ENCODE measurements at places on chromosomes 13 and 19.

GRCh38 chr13:28271056-28271840, 132.9 kb downstream of the PAN3 start:
- DNase-seq = no peak

- no peak for DNase-seq
These were observed 4.4 kb downstream of the RAB8A start for GRCh38 chr19:16116067-16116466.

DNA sequence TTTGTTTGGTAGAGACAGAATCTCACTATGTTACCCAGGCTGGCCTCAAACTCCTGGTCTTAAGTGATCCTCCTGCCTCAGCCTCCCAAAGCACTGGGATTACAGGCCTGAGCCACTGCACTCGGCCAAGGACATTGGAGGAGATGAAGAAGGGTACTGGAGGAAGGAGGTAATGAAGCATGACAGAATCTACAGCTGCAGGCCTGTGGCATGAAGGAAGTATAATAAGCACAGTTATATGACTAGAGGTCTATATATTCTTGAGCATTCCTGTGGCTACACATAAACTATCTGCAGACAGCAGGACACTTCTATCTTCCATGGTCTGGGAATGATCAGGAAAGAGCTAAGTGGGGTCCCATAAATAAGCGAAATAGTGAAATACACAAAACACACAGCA, 18.2 kb downstream of the ZNF565 start:
- DNase-seq = no peak

DNA sequence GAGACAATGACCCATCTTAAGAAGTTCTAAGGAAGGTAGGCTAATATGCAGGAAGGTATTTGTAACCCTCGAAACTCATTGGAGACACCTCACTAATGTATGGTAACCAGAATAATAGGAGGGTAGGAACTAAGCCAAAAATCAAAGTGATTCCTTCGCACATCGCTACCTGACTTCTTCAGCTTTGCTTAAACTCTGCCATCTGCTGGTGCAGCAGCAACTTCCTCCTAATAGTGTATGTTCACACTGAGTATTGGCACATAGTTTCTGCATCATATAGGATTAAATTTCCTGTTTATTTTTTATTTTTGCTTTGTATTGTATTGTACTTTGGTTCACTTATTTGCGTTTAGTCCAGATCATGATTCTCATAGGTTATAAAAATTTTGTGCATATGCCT, 676.2 kb downstream of the GPC5 start:
- DNase-seq = peak; percentile 2

GRCh38 chr19:44891016-44891882, at the start of gene TOMM40:
TSS of gene TOMM40 (plus strand) at chr19:44891254. CDS start at chr19:44891416, 162 bp downstream.
- DNase-seq = peak; percentile 31

DNA sequence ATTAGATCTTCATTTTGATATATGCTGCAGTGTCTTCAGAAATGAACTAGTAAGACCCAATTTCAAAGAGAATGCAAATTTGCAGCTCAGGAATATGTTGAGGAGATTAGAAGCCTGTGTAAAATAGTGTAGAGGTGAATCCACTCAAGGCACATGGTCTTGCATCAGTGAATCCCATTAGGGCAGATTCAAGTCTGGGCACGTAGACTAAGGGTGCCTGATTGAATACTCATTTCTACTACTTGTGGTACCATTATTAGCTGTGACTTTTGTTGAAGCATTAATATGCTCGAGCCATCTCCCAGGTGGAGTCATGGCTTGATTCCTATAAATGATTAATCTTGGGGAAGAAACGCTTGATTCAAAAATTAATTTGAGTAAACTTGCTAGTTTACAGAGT, 129.4 kb downstream of the AKAP11 start:
- no peak for DNase-seq

DNA sequence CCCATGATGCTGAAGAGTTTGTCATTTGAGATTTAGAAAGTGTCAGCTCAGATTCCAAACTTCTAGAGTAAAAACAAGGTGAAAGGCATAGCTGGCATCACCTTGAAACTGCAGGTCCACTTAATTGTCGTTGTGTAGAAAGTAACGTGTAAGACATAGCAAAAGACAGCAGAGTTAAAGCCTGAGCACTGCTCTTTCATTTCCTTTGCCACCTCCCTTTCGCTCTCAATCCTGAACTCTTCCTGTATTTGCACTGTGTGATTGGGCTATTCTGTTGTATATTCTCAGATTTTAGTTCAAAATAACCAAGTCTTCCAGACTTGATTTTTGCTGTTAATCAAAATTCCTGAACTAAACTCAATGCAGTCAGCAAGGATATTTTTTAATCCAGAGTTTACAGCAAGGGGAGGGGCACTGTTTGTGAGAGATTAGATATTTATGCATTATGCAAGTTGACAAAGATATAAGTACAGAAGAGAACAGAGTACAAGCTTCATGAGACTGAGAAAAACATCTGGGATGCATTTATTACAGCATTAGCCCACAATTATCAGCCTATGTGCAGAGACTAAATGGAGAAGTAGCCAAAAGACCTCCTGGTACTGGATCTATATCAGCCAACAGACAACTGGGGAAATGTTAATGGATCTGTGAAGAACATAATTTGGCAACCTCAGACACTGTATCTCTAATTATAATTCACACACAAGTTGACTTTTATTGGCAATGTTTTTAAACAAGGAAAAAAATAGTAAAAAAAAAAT, 328.6 kb downstream of the SUCLA2 start:
- DNase-seq = peak; percentile 7

GRCh38 chr19:15252398-15253018, 20.3 kb upstream of the EPHX3 start:
- peak; percentile 70 for DNase-seq

- no peak for DNase-seq
These were observed 5.9 kb upstream of the TEKTIP1 start for GRCh38 chr19:3533033-3533432.

DNA sequence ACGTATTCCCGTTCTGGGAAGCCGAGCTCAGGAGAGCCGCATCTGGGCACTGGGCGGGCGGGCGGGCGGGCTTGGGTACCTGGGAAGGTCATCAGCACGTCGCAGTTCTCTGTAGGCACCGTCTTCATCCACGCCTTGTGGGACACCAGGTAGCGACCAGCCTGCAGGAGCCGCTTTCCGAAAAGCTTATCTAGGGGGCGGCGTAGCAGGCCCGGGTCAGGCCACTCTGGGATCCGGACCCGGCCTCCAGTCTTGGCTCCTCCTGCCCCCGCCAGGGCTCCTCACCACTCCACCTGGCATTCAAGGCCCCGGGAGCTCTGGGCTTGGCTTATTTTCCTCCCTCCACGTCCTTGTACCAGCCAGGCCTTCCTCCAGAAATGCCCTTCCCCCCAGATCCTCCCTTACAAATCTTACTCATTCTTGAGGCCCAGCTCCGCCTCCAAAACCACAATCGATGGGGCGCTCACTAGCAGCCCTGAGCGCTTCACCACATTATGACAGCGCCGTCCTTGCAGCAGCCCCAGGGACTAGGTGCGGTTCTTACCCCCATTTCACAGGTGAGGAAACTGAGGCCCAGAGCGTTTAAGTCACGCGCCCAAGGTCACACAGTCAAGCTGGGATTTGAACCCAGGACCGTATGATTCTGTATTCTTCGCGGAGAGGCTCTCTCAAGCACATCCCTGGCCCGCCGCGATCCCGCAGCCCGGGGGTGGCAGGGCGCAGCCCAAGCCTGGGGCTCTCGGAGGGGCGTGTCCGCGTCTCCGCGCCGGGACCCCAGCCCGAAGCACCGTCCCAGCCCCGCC, 843 bp downstream of the ANO8 start:
- peak; percentile 82 for DNase-seq

- DNase-seq = no peak
These were observed 6.7 kb upstream of the F2RL3 start for GRCh38 chr19:16882146-16882545.

GRCh38 chr13:113566227-113566561, 18.4 kb upstream of the TFDP1 start:
- DNase-seq = no peak

GRCh38 chr13:79386125-79386826, 19.8 kb downstream of the RBM26 start:
- no peak for DNase-seq

- DNase-seq = peak; percentile 80
These were observed 8.8 kb downstream of the TPT1 start for GRCh38 chr13:45332036-45332830.

DNA sequence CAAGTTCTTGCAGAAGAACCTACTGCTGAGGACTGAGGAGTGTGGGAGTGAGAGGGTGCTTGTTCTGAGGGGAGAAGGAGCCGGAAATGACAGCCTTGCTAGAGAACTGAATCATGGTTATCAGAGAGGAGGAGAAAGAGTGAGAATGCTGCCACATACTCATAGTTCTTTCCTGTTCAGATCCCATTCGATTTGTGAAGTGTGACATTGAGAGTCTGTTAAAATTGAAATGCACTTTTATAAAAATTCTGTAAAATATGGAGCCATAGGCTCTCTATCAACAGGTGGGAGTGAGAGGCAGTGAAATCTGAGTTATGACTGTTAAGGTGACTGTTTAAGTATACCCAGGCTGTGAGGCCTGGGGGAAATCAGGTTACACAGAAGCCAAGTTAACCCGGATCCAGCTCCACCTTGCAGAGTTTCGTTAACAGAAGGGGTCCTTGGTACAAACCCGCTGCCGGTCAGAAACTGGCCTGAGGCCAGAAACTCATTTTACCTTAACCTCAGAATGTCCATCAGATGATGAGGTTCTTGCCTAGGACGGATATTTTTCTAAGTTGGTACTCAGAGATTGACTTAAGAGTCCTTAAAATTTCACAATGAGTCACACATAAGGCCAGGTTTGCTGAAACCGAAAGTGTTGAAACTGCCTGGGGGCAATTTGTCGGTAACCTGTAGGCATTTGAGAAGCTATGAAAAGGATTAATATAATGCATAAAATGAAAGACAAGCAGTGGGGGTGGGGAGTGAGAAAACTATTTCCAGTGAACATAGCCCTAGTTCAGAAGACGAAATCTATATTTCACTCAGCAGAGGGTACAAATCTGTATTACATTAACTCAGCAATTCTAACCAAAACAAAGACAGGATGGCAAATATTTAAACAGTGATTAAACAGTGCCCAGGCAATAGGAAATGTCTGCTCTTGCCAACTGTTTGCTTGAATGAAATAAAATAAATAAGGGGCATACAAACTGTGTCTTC, 350.5 kb downstream of the KCNRG start:
- peak; percentile 45 for DNase-seq

DNA sequence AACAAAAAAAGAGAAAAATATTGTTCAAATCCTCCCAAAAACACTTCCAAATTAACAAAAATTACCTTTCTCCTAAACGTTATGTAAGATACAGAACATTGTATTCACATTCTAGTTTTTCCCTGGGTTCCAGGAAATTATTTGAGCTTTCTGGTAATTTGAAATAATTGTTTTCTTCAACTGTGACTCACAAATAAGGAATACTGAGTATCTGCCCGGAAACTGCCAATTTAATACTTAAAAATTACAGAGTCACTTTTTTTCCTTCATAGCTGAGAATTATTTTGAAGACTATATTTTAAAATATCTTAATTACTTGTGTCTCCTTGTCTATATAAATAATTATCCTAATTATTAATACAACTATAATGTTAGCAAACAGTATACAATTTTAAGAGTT, 709.0 kb upstream of the ARGLU1 start:
- DNase-seq = no peak

- no peak for DNase-seq
These were observed 23.3 kb downstream of the FBXO27 start for GRCh38 chr19:39009001-39009400.

DNA sequence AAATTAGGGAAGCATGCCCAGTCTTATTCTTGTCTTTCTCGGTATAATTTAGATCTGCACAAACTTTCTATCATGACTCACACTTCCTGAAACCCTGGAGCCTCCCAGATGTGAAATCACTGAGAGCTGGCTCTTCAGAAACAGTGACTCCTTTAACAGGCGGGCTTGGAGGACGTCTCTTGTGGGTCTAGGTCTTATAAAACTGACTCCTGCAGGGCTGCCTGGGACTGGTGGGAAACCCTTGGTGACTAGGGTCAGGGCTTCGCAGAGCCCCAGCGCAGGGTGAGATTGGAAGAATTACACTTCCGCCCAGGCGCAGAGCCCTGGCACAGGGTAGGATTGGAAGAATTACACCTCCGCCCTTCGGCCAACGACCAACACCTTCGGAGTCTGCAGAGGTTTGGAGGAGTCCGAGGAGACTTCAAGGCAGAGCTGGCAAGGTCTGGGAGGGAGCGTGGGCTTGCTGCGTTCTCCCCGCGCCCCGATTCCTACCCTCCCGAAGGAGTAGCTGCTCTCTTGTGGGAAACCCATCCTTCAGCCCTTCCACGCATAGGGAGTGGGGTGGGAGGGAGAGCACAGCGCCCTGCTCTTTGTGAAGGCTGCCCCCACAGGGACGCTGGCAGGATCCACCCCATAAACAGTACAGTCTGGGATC, 43.4 kb upstream of the MAP3K10 start:
- DNase-seq = peak; percentile 19

DNA sequence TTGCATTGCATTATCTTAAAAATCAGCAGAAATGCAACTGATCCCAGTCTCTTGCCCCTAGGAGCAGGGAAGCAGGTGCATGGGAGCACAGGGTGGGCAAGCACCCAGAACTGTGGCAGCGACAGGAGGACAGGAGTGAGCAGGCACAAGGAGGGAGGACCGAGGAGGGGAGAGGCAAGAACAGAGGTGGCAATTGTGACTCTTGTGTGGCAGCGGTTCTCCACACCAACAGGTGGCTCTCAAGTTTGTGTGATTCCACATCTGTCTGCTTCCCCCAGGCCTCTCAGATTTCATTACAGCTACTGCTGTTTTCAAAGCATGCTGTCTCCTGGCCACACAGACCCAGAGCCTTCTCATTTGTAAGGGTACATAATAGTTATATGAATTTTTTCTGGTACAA, 108.5 kb downstream of the STK24 start:
- DNase-seq = no peak

GRCh38 chr13:112892426-112893206, 76.4 kb upstream of the MCF2L start:
- DNase-seq = no peak

DNA sequence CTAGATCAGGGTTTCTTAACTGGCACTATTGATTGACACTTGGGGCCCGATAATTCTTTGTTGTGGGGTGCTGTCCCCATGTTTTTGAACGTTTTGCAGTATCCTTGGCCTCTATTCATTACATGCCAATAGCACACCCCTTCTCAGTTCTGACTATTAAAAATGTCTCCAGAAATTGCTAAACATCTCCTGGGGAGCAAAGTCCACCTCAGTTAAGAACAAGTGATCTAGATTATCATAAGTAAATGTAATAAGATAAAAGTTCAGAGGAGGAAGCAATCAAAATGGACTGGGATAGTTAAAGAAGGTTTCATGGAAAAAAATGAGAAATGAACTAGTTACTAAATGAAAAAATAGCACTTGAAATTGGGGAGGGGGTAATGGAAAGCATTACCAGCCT, 98.1 kb upstream of the MIR17HG start:
- no peak for DNase-seq

DNA sequence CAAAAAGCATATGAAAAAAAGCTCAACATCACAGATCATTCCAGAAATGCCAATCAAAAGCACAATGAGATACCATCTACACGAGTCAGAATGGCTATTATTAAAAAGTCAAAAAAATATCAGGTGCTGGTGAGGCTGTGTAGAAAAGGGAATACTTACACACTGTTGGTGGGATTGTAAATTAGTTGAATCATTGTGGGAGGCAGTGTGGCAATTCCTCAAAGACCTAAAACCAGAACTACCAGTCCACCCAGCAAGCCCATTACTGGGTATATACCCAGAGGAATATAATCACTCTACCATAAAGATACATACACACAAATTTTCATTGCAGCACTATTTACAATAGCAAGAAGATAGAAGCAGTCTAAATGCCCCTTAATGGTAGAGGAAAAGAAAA, 529.9 kb downstream of the SLITRK1 start:
- no peak for DNase-seq
